ENCODE measurements at places on chromosomes 3 and 15.
A peak's percentile ranks its signal among the peaks of the same experiment; 100 is the strongest.

GRCh38 chr15:79071901-79072300 lies 18.7 kb downstream of the RASGRF1 start:
- no peak for DNase-seq

DNA sequence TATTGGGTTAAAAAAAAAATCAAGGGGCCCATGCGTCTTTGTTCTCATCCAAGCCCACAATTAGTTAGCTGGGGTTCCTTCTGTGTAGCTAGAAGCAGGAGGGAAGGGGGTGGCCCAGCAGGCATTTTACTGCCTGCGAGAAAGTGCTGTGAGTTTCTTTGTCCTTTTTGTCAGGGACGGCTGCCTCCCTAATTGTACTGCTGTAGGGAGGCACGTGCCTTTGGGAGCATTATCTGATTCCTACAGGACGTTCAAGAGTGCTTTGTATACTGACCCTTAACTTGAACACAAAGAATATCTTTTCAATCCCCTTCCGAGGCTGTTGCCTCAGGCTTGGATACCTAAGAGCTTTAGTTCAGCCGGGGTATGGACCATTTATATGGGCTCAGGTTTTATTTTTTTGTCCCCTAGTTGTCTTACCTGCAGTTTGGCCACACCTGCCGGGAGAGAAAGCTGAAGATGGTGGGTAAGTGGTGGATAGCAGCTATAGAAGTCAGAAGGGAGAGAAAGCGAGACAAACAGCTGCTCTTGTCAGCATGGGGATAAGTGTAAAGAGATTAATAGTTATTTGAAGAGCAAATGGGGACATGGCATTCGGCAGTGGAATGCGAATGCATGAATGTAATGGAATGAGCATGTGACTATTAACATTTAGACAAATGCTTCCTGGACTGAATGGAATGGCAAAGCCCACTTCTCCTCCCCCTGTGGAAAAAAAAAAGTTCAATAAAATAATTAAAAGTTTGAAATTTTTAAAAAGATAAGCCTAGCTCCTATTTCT lies 175.2 kb downstream of the TP63 start:
- DNase-seq, result peak; percentile 97

DNA sequence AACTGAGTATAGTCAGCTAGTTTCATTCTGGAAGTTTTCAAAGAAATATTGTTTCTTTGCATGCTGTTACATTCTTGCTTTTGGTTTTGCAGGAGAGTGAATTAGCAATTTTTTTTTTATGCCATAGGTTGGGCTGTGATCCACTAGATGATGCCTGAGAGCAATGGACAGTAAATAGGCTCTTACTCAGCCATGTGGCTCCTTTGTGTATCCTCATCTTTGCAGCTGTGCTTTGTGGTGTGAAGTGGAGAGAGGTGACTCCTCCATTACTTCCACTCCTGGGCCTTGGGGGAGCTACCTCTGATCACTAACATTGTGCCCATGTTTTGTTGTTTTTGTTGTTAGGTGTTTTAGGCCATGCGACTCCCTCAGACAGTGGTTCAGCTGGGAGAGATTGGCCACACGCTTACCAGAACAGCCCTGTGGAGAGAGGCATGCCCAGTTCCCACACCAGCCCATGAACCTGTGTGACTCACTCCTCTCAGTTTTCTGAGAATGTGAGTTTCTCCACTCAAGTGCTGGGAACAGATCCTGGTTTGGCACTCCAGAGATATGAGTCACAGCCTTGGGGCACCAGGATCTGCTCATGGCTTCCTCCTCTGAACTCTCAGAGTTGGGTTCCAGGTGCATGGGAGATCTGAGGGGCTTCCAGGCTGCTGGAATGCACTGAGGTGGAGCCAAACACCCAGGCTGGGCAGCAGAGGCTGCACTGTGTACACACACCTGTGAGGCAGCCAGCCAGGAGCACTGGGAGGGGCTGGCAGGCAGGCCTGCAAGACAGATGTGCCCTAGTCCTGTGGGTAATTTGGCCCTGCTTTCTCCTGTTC lies 785.3 kb downstream of the ROBO2 start:
- DNase-seq, result peak; percentile 32

DNA sequence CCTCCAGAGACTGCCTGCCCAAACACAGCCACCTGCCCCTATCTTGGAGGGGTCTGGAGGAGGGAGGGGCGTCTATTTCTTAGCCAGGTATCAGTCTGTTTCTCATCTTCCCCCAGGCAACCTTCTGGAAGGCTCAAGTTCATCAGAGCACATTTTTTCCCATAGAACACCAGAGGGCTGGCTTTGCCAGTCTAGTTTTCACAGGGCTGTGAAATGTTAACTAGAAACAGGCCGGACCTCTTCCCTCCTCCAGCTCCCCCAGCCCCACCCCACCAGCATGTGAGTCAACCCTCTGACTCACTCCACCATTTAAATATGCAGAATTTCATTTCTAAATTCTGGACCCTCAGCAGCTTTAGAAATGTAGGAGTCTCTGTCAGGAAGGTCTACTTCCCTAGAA lies 66.9 kb downstream of the SLCO2A1 start:
- DNase-seq, result no peak

DNA sequence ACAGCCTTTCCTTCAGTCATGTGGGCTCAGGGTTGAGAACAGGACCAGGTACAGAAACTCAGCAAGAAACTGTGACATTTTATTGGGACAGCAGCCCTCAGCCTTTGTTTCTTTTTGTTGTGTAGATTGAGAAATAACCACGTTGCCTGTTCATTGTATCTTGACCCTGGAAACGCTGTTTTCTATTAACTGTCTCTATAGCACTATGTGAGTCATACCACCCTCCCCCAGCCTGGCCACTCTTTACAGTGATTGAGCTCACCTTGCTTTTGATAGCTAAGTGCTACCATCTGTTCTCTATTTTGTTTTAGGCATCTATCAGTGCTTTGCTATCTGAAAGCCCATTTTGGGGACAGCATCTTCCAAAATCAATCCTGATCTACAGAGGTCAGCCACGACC lies 127.9 kb downstream of the CD47 start:
- no peak for DNase-seq

GRCh38 chr3:55191911-55192775 lies 264.3 kb upstream of the LRTM1 start:
- no peak for DNase-seq
